ENCODE measurements at places on chromosomes 6 and 20.

GRCh38 chr6:108653949-108654348 is 93.2 kb downstream of the FOXO3 start:
- DNase-seq, result no peak

GRCh38 chr6:137013738-137014602 is 30.8 kb downstream of the IL20RA start:
- no peak for DNase-seq

GRCh38 chr20:24633026-24633425 is 163.6 kb downstream of the SYNDIG1 start:
- no peak for DNase-seq

GRCh38 chr6:79138146-79138545 is 60.1 kb upstream of the PHIP start:
- no peak for DNase-seq

Measured in activated naive CD4-positive, alpha-beta T cell treated with Interleukin-2 at 50 U/mL for 16 hours (primary cell).